ENCODE measurements at places on chromosomes 2 and 18.

GRCh38 chr18:2911533-2911932 is 64.7 kb downstream of the EMILIN2 start:
- DNase-seq = no peak

GRCh38 chr2:28689771-28690170 is 61.9 kb upstream of the PPP1CB start:
- no peak for DNase-seq

DNA sequence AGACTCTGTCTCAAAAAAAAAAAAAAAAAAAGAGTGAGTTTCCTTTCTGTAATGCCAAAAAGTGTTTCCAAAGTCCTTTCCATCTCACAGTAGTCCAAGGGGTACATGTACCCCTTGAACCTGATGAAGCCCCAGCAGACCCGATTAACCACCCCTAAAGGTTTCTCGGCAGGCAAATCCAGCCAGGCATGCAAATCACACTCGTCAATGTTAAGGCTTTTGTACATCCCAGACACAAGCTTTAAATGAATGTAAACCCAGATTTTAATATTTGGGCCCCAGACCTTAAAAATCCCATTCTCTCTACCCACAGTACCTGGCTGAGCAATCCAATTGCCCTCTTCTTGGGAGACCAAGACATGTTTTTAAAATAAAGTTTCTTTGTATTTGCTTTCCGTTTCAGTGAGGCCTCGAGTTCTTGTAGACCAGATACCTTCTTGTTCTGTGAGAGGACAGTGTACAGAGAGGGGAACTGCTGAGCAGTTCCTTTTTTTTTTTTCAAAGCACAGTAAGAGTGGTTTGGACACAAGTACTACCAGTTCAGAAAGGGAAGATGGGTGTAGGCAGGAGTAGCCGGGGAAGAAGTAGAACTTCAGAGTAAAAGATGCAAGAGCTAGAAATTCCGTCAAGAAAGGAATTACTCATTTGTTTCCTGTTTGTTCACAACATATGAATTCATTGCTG is at the start of gene NLRC4:
Gene NLRC4 (minus strand): TSS at position 465 of the 684 bp plus-strand sequence. CDS start 8,111 bp downstream, outside the sequence.
- DNase-seq = no peak

DNA sequence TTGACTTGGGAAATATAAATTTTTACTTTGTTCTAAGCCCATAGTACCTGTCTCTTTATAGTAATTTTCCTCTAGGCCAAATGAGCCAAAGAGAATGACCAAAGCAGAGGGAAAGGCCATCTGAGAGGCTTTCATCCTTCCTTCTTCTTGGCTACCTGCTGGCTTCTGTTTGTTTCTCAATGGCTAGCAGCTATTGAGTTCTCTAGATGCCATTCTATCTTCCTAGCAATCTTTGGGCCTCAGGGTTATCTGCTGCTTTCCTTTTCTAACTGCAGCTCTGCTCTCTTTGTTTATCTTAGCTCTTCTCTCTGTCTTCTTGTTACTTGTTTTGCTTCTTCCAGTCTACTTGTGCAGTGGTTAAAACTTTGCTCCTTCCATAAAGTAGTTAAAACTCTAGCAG is 601.1 kb upstream of the NRXN1 start:
- DNase-seq = no peak

- DNase-seq = no peak
These were observed 103.3 kb upstream of the NCK2 start for GRCh38 chr2:105641389-105641811.

- no peak for DNase-seq
These were observed 56.0 kb downstream of the METTL4 start for GRCh38 chr18:2515171-2515787.

GRCh38 chr2:28908172-28908571 is 13.7 kb downstream of the WDR43 start:
- DNase-seq = no peak

DNA sequence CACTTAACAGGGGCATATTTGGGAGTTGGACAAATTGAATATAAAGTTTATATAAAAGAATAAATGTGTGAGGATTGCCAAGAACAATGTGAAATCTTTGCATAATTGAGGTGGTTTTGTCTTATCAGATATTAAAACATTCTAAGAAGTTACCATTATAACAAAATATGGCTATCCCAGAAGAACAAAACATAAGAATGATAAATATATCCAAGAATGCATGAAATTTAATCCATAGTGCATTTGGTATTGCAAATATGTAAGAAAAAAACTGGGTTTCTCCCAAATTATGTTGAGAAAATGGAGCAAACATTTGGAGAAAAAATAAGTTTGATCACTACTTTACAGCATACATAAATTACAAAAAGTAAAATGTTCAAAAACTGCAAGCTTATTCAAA is 562.4 kb downstream of the RNF144A start:
- DNase-seq = no peak

DNA sequence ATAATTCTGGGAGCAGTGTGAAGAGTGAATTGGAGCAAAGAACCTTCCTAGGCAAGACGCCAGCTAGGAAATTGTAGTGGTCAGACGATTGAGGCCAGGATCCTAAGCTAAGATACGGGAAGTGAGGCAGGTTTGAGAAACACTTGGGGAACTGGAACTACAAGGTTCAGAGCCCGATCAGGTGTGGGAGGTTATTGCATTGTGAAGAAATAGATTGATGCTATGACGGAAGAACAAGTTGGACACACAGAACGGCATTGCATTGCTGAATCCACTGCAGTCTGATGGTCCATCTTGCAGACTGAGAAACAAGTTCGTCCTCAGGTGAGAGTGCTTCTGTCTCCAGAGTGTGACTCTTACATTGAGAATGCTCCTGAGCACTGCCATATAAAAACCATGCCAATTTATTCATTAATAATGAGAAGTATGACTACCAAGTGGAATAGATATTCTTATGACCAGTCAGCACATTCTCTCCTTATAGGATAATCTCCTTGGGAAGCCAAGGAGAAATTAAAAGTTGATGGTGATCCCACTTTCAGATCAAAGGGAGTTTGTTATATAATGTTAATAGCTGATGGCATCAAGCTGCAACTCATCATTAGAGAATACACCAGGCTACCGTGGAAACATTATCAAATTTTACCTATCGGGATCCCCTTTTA is 30.9 kb downstream of the ANTXR1 start:
- DNase-seq = no peak

GRCh38 chr2:105380432-105381100 is 18.3 kb downstream of the FHL2 start:
- no peak for DNase-seq

- no peak for DNase-seq
These were observed 17.1 kb downstream of the GATA6 start for GRCh38 chr18:22186484-22186971.

- DNase-seq = no peak
These were observed 570.8 kb upstream of the GYPC start for GRCh38 chr2:126085011-126085795.

GRCh38 chr2:223060201-223060825 is 8.3 kb downstream of the KCNE4 start:
- DNase-seq = no peak

DNA sequence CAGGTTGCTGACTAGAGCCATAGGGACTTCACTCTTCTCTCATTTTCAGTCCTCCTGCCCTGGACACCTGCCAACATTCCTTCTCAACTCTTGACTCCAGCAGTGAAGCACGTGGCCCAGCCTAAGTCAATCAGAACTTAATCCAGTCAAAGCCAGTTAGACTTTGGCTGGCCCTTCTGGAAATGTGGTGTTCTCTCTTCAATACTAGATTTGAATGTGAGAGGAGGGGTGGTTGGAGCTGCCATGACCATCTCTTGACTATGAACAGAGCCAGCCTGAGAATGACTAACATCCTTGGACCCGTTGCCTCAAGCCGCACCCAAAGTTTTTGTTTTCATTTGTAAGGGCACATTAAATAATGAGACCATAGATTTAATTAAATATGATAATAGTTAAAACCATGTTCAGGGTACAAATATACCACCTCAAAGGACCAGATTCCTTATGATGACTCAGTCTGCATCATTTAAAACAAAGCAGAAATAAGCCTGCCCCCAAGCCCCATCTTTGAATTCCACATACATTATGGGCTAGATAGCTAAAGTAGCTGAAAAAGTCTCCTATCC is 49.7 kb upstream of the RASGRP3 start:
- DNase-seq = no peak

DNA sequence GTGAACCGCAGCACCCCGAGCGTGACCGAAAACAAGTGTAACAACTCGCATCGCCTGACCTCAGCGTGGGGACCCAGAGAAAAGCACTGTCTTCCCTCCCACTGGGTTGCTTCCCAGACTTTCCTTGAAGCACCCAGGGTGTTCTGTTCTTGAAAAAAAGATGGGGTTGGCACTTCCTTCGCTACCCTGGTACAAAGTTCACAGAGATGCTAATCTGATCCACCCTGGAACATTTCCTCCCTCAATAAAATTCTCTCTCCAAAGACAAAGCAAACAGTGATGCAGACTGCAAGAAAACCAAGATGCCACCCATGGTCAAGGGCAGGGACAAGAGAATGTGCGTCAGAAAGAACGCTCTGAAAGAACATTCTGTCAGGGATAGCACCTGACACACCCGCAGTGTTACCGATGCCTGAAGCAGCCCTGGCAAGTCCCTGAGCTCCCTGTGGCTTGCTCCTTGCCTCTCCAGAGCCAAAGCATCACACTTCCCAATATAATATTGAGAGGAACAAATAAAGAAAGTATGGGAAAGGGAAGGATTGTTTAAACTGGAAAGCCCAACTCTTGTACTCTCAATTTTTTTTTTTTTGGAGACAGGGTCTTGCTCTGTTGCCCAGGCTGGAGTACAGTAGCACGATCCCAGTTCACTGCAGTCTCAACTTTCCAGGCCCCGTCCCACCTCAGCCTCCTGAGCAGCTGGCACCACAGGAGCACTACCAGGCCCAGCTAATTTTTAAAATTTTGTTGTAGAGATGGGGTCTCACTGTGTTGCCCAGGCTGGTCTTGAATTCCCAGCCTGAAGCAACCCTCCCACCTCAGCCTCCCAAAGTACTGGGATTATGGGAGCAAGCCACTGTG is 70.7 kb downstream of the TBC1D8 start:
- DNase-seq = no peak

DNA sequence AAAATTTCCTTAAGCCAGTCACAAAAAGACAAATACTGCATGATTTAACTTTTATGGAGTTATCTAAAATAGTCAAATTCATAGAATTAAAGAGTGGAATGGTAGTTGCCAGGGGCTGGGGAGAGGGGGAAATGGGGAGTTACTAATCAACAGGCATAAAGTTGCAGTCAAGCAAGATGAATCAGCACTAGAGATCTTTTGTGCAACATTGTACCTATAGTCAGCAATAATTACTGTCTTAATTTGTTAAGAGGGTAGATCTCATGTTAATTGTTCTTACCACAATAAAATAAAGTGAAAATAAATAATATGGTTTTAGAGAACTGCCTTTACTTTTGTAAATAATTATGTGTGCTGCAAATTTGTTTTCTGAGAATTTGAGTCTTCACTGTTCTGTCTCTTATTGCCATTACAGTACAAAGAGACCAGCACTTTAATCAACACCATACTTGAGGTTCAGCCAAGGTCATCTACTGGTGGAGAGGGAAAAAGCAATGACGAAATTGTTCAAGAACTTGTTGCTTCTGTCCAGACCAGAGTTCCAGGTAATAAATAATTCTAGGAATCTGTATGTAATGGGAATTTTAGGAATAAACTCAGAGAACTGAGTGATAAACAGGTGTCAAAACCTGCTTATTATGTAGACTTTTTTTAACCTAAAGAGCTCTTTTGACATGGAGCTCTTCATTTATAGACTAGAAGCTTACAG is 75.5 kb downstream of the TRABD2A start:
- DNase-seq = no peak

DNA sequence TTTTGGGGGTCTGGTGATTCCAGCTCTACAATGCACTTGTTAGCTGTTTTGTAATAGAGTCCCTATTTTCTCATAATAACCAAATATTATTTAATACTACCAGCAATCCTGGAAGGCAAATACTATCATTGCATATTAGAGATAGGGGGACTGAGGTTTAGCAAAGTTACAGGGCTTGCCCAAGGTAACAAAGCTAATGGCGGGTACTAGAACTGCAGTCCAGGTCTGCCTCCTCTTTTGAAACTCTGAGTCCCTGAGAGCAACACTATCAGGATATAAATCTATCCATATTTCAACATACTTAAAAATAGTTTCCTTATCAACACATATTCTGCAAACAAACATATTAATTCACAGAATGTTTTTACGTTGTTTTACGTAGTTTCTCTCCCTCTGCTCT is 235.5 kb upstream of the ACVR2A start:
- no peak for DNase-seq

- DNase-seq = no peak
These were observed 5.6 kb downstream of the RAX start for GRCh38 chr18:59267503-59268126.

- no peak for DNase-seq
These were observed 66.2 kb downstream of the ACVR2A start for GRCh38 chr2:147910990-147911473.

- DNase-seq = no peak
These were observed 210.1 kb upstream of the STON1 start for GRCh38 chr2:48319863-48320262.

- no peak for DNase-seq
These were observed 80.5 kb upstream of the ITPRID2 start for GRCh38 chr2:181810823-181811695.

GRCh38 chr2:120710256-120710655 is 25.4 kb upstream of the GLI2 start:
- no peak for DNase-seq

- DNase-seq = no peak
These were observed 158.0 kb downstream of the CAPN13 start for GRCh38 chr2:30649278-30649677.
